ENCODE measurements at places on chromosomes 4 and X.

DNA sequence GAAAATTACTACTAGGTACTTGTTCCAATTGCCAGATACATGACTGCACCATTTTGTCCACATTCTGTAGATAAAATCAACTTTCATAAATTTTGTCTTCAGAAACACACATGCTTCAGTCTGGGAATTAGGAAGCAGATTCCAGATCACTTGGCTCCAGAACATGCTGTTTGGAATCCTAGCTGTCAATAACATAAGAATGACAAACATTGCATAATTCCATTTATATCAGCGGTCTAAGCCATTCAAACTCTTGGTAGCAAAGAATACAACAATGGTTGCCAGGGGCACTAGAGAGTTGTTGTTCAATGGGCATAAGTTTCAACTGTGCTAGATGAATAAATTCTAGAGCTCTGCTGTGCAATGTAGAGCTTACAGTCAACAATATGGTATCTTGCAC, 1112.1 kb upstream of the AGA start:
- no peak for DNase-seq

DNA sequence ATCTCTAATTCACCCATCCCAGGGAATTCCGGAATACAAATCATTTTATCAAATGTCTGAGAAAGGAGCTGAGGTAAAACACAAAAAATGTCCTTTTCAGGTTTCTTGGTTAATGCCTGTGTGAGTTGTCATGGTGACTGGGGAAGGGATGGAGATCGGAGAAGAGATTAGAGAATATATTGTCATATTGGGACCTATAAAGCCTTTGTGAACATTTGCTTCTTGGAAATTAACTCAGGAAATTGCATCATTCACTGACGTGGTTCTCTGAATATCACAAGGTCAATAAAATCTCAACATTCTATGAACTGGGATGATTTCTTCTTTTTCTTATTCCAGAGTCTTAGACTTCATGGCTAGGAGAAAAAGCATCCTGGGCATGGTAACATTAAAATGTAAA, 174.8 kb upstream of the GLRA2 start:
- DNase-seq: no peak

- no peak for DNase-seq
Measured at GRCh38 chr4:186029571-186030398, 39.2 kb upstream of the TLR3 start.

DNA sequence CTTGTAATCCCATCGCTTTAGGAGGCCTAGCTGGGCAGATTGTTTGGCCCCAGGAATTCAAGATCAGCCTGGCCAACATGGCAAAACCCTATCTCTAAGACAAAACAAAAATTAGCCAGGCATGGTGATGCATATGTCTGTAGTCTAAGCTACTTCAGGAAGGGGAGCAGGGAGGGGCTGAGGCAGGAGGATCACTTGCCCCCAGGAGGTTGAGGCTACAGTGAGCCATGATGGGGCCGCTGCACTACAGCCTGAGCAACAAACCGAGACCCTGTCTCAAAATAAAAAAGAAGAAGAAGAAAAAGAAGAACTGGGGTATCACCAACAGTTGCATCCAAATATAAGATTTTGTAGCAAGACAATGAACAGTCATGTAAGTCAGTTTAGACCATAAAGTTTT, 47.3 kb upstream of the NFKB1 start:
- DNase-seq: no peak

GRCh38 chr4:185771711-185772390, 40.1 kb downstream of the SORBS2 start:
- no peak for DNase-seq

- DNase-seq: no peak
Measured at GRCh38 chr4:173943547-173943946, 339.9 kb downstream of the FBXO8 start.

DNA sequence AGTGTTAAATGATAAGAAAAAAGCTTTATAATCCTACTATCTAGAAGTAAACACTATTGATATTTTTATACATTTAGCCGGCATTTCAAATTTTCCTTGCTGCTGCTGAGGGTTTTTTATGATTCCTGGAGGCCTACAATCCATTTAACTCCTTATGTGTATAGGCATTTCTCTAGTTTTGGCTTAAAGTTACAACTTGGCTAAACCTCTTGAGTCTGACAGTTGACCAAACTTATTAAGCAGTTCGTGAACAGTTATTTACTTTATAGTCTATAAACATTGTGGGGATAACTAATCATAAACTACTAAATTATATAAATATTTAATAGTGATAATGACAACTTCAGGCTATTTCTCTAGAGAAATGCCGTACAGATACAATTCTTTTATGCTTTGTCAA, 141.9 kb downstream of the ADGRL3 start:
- no peak for DNase-seq

DNA sequence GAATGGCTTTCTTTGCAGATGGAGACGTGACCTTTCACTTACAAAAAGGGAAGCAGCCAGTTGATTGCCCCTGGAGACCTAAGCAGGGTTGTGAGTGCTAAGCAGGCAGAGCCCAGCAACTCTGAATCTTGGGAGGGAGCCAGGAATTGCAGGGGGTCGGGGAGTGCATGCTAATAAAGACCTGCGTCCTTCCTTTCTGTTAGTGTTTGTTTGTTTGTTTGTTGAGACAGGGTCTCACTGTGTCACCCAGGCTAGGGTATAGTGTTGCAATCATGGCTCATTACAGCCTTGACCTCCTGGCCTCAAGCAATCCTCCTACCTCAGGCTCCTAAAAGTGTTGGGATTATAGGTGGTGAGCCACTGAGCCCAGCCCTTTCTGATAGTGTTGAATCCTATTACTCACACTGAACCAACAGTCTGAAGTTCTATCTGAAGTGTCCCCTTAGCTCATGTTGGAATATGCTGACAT, 137.4 kb downstream of the CEP135 start:
- no peak for DNase-seq

- DNase-seq: no peak
Measured at GRCh38 chr4:82957045-82957444, 53.6 kb downstream of the LIN54 start.

Data from GM19239 (cell line).